ENCODE measurements at places on chromosomes 3 and 15.

- no peak for DNase-seq
These were observed 3.3 kb upstream of the P2RY12 start for GRCh38 chr3:151387842-151388241.

DNA sequence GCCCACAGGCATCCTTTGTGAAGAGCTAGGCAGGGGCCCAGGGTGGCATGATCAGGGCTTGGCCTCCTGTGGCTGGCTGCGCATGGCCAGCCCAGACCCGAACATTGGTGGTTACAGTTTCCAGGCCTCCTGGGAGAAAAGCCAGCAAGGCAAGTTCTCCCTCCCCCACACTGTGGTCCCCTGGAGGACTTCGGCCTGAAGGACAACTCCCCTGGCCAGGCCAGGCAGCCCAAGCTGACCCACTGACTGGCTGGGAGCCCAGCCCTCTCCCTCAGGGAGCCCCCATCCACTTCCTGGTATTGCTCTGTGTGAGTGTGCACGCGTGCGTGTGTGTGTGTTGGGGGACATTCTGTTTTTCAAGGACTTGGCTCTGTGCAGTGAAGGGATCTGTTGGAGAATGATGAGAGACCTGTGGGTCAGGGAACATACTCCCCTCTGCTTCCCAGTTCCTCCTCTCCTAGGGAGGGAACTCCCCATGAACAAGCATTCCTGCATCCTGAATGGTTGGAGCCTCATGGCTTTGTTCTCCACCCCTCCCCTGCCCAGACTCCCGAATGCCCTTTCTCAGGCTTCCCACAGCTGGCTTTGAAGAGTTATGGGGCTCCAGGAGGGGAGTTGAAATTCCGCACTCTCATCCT is 29.5 kb downstream of the CORO2B start:
- DNase-seq: no peak

DNA sequence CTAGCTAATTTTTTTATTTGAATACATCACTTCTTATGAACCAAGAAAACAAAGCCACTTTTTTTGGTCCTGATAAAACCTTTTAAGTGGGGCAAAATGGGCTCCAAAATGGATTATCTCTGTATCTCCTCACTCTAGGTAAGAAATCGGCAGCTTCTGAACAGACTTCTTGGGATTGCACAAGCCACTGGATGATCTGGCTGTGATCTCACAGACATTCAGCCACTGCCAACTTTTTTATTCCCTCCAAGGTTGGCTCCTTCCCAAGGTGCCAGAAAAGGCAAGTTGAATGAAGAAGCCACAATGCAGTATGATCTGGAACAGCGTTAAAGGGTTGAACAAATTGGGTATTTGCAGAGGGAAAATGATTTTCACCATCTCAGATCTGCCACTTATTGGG is 73.2 kb downstream of the PRICKLE2 start:
- no peak for DNase-seq

DNA sequence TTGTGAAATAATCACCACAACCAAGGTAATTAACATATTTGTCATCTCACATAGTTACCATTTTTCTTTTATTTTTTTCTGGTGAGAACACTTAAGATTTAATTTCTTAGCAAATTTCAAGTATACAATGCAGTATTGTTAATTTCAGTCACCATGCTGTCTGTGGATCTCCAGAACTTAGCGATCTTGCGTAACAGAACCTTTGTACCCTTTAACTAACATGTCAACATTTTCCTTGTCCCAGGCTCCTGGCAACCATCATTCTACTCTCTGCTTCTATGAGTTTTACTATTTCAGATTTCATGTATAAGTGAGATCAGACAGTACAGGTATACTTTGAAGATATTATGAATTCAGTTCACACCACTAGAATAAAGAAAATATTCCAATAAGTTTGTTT is 154.4 kb downstream of the KCNAB1 start:
- no peak for DNase-seq

GRCh38 chr3:134737516-134737915 is 57.5 kb upstream of the EPHB1 start:
- no peak for DNase-seq

Measured in activated T-cell treated with anti-CD3 and anti-CD28 coated beads for 4 hours (primary cell).